ENCODE measurements at places on chromosomes 12 and 14.

- DNase-seq, result no peak
Measured at GRCh38 chr12:6224550-6224949, 24.4 kb downstream of the CD9 start.

DNA sequence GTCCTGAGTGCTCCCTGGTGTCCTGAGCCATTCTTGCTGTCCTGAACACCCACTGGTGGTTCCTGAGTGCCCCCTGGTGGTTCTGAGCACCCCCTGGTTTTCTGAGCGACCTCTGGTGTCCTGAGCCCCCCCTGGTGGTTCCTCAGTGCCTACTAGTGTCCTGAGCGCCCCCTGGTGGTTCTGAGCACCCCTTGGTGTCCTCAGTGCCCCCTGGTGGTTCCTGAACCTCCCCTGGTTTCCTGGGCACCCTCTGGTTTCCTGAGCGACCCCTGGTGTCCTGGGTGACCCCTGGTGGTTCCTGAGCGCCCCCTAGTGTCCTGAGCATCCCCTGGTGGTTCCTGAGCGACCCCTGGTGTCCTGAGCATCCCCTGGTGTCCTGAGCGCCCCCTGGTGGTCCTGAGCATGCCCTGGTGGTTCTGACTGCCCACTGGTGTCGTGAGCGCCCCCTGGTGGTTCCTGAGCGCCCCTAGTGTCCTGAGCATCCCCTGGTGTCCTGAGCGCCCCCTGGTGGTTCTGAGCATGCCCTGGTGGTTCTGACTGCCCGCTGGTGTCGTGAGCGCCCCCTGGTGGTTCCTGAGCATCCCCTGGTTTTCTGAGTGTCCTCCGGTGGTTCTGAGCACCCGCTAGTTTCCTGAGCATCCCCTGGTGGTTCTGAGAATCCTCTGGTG, 473.1 kb downstream of the TMEM121 start:
- DNase-seq, result no peak

DNA sequence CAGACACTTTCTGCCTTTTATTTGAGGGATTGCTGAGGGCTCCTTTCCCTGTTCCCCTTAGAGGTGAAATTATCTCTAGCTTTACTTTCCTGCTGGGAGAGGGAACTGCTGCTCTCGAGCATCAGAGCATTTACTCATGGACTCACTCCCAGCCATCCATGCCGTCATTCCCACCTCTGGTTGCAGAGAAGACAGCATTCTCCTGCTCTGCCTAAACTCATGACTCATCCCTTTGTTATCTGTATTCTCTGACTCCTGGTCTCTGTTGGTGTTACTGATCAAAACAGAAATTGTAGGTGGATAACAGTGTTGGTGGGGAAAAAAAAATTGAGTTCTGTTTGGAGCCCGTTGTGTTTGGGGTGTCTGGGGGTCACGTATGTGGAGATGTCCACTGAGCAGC, 159.3 kb downstream of the TTC8 start:
- no peak for DNase-seq

- DNase-seq, result no peak
Measured at GRCh38 chr12:117036547-117036946, 62.7 kb downstream of the TESC start.

DNA sequence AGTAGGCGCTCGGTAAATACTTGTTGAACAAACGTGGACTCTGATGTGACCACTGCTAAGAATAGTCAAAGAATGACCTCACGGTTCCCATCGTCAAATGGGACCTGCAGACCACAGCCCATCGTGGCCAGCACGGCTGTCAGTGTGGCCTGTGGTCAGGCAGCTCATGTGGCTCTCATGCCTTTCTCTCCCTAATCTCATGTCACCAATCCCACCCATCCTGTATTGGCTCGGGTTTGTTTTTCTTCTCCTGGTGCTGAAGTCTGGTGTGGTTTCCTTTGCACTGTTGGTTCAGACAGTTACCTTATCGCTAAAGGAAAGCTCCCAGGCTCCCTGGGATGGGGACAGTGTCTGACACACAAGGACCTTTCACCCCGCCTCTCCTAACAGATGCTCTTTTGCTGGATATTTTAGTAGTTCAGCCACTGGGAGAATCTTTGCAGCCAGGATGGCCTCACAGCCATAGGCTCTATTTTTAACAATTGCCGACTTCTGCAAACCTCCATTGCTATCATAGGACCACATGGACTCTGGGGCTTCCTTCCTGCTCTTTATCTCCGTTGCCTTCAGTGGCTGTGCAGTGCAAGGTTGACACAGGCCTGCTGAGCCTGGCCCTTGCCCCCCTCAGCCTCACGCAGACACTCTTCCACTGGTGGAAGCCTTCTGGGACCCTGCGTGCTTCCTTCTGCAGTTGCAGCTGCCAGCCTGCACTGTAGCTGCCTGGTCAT, 293.1 kb upstream of the FKBP4 start:
- no peak for DNase-seq

- no peak for DNase-seq
Measured at GRCh38 chr14:49584058-49584457, 2.1 kb downstream of the RPS29 start.

- no peak for DNase-seq
Measured at GRCh38 chr12:120599672-120600552, 18.7 kb upstream of the POP5 start.

- DNase-seq, result no peak
Measured at GRCh38 chr14:102019006-102019540, 54.7 kb downstream of the DYNC1H1 start.

GRCh38 chr12:79486154-79486553, 204.6 kb downstream of the PAWR start:
- DNase-seq, result no peak

- no peak for DNase-seq
Measured at GRCh38 chr14:24695265-24696241, 61.6 kb upstream of the GZMB start.

- no peak for DNase-seq
Measured at GRCh38 chr14:72706485-72706884, 187.4 kb downstream of the DPF3 start.

DNA sequence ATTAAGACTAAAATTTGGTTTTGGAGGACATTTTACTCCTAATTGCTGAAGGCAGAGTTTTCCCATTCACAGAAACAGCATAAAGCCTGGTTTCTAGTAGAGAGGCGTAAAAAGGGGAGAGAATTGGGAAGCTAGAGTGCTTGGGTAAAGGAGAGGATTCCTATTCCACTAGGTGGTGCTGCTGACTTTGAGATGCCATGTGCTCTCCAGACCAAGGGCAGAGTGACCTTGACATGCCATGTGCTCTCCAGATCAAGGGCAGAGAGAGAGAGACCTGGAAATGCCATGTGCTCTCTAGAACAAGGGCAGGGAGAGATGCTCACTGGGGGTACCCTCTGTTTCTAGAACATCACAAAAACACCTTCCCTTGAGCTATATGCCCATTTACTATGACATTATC, 176.2 kb upstream of the PDZRN4 start:
- DNase-seq, result no peak

DNA sequence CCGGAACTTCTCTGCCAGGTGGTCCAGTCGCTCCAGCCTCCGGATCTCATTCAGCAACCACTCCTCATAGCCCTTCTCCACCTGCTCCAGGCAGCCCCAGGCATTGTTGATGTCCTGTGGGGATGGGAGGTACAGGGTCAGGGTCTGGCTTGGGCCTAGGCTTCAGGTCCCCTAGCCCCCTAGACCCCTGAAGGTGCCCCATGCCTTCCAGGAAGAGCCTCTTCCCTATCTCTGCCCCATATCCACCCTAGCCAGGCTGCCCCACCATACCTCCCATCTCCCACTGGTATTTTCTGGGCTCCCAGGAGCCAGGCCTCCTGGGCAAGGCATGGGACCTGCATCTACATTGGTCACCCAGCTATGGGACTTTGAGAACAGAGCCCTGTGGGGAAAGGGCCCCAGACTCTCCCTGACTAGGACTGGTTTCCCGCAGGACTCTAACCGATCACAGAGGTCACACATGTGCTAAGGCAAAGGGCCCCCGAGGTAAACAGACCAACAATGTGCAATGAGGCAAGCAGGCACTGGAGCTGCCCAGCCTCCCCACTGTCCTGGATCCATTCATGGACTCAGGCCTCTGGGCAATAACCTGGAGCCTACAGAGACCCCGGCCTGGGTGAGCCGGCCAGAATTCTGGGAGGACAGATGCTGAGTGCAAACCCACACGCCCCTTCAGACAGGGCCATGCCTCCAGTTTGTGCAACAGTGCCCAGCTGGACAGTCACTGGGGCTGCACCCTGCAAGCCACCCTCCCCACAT, 88.8 kb downstream of the ACTN1 start:
- no peak for DNase-seq

DNA sequence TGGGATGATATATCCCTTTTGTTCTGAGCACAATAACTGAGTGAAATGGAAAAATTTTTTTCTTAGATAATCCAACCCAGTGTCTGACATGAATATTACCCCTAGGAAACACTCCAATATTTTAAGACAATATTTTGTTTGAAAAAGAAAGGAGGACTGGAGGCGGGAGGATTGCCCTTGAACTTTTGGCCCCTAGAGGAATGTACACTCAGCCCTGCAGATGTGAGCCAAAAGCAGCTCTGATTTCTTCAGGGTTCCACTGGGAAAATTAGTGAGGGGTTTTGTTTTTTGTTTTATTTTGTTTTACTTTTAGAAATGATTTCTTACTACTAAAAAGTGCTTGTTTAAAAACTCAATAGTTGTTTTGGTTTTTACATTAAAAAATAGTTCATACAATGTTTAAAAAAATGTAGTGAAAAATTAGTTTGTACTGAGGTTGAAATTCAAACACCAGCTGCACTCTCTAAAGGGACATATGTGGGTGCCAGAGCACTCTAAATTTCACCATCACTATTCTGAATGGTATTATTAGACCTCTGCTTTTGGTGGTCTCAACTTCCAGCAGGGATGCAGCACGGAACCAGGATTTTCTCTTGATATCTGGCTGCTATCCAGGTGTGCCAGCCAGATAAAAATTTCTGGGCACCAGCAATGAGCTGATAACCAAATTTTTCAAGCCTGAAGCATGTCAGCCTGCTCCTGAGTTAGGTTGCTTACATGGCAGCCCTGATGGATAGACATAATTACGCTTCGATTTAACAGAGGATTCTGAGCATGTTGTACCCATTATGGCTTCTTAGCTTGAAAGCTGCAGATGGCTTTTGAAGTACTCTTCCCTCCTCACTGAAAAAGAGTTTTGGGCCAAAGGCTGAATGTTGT, 141.9 kb downstream of the ANO6 start:
- DNase-seq, result no peak

DNA sequence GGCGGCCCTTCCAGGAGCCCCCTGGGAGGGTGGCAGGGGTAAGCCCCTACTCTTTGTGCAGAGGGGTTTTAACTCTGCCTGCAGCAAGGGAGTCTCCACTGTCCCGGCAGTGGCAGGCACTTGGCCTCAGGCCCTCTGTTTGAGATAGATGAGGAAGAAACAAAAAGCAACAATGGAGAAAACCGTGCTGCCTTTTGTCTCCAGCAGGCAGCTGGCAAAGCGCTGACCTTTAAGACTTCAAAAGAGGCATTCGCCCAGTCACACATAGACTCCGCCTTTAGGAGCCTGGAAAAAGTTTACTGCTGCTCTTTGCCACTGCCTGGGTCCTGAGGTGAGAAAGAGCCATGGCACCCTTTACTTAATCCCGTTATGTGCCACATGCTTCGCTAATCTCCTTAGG, 158.2 kb upstream of the NTF3 start:
- DNase-seq, result no peak

DNA sequence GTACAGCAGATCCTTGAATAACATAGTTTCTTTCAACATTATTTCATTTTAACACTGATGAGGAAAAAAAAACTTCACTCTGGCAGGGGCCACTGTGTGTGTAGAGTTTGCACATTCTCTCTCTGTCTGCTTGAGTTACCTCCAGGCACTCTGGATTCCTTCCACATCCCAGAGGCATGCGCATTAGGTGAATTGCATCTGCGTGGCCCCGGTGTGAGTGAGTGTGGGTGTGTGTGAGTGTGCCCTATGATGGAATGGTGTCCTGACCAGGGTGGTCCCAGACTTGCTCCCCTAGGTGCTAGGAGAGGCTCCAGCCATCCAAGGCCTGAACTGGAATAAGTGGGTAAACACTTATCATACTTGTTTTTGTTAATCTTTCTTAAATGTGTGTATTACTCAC, 90.6 kb upstream of the LRIG3 start:
- no peak for DNase-seq

GRCh38 chr12:4135919-4136605, 137.5 kb upstream of the CCND2 start:
- no peak for DNase-seq

GRCh38 chr14:105085766-105086165, 20.5 kb upstream of the GPR132 start:
- no peak for DNase-seq

GRCh38 chr12:27652174-27652763, 44.0 kb upstream of the REP15 start:
- DNase-seq, result no peak

Measured in stimulated activated CD4-positive, alpha-beta T cell treated with anti-CD3 and anti-CD28 coated beads, Interleukin-1b, Interleukin-23, amount 100 ng/mL, for 1 hour (primary cell).